Left lobe of liver (tissue), 2 donors: ENCODE measurements at places on chromosomes 12 and 14. TPM values are rescaled to one million over a fixed set of nuclear protein-coding genes. Genes with fewer than 3 reads are reported as not detected.

LBHD2 gene
- total RNA-seq = not detected

PTPRQ gene
- 0.30 TPM for total RNA-seq

DNA sequence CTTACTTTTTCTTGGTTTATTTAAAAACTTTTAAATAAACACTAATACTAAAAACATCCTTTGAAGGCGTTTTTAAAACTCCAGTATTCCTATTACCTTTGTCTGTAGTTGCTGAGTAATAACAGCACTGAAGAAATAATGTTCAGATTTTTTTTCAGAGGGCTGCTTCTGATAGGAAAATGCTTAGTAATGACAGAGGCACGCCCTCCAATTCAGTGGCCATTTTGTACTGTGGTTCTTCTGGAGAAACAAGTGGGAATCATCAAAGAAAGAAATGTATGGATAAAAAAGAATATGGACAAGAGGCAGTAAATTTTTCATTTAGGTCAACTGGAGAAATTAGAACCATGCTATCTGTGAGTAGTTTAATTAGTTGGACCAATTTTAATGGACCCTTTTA, 13.6 kb downstream of the VEZT start:
- DNase-seq = no peak

DNA sequence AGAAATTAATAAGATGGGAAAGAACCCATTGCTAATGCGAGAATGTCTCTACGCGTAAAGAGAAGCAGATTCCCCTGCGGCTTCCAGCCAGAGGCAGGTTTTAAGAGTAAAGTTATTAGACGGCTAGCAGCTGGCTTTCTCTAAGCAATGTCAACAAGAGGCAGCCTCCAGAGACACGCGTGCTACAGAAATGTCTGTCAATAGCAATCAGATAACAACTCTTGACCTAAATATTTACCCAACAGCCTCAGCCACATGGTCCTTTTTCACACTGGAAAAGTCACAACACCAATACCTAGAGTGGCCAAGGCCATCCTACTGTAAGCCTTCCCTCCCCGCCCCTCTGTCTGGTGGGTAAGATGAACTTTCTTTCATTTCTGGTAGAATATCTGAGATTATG, 146.0 kb upstream of the SFSWAP start:
- no peak for DNase-seq

- DNase-seq = no peak
Measured at GRCh38 chr12:59093073-59093772, 172.9 kb upstream of the LRIG3 start.

- DNase-seq = no peak
Measured at GRCh38 chr12:109192358-109192757, 76.0 kb downstream of the ACACB start.

GRCh38 chr14:36426113-36426512, 93.9 kb downstream of the NKX2-1 start:
- no peak for DNase-seq

DNA sequence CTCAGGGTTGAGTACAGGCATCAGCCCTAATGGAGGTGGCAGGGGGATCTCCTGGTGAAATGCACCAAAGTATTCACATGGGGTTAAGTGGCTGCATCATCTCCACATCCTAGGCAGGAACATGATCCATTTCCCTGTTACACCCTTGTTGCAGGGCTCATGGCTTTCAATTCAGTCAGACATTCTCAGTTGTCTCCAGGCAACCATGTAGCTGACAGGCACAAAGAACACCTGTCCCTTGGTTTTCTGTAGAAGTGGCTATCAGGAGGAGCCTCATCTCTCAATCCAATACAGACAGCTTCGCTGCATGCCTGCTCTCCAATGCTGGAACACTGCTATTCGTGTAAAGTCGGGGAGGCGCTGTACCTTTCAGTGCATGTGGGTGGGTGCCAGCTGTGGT, 299.0 kb upstream of the FOXG1 start:
- DNase-seq = no peak

- DNase-seq = no peak
Measured at GRCh38 chr12:55985341-55985740, 11.5 kb downstream of the RAB5B start.

DNA sequence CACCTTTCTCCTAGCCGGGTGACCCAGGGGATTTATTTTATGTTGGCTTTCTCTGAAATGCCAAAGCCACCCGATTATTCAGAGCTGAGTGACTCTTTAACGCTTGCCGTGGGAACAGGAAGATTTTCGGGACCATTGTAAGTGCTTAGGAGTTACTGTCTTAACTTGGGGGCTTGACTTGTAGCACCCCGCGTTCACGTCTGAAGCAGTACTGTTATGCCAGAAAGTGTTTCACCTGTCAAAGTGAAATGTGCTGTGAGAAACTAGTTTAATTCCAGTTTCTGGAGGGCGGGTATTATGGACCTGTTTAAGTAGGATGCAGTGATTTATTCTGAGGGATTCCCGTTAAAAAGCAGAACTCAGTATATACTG, 218 bp downstream of the LYSET start:
- no peak for DNase-seq
